ENCODE measurements at places on chromosomes 7 and 10. TPM values are rescaled to one million over a fixed set of nuclear protein-coding genes. Genes with fewer than 3 reads are reported as not detected.

- DNase-seq = no peak
These were observed 319.0 kb downstream of the HPSE2 start for GRCh38 chr10:98916526-98917125.

- no peak for DNase-seq
These were observed 303.1 kb downstream of the ADARB2 start for GRCh38 chr10:1434202-1434601.

- no peak for DNase-seq
These were observed 315.3 kb downstream of the HPSE2 start for GRCh38 chr10:98920360-98920759.

DNA sequence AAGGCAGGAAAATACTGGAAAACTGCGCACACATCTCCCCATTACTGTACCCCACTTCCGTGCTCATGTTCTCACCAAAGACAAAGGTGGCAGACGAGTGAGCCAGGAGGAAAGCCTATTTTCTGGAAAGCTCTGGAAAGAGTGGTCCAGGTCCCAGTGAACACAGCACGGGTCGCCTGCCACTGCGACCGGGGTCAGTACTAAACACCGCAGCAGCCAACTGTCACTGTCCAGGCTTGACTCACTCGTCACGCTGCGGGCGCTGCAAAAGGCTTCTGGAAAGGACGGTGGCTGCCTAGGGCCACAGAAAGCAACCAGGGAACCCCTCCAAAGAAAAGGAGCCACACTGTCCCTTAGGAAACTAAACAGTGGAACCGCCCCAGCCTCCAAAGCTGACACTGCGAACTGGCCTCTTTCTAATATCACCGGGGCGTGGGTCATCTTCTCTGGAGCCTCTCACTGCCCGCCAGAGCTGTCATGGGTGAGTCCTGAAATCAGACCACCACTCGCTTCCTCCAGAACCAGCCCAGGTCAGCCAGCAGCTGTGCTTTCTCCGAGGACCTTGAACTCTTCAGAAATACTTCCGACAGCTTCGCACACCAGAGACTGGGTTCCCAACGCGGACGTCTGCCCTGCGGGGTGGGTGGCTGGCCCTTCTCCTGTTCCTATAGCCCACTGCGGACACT lies 4.0 kb downstream of the RADIL start:
- DNase-seq = no peak

DNA sequence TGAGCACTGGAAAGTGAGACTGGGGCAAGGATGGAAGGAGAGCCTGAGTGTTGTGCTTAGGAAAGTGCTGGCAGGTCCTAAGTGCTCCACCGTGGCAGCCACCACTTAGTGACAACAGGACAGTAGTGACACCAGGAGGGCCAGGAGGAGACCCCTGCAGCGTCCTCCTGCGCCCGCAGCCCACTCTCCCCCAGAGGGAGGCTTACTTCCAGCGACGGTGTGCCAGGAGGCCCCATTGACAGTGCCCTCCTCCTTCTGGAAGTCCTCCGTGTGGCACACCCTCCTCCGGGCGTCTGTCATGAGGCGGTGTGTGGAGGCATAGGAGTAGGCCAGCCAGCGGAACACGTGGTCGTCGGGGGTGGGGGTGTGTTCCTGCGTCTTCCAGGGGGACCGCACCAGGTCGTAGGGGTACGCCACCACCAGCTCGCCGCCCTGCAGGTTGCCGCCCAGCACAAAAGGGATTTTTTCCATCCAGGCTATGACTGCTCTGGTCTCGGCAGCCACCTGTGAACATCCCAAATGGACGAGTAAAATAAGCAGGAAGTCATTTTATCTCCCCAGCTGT lies 95.6 kb downstream of the GPR26 start:
- DNase-seq = no peak

DNA sequence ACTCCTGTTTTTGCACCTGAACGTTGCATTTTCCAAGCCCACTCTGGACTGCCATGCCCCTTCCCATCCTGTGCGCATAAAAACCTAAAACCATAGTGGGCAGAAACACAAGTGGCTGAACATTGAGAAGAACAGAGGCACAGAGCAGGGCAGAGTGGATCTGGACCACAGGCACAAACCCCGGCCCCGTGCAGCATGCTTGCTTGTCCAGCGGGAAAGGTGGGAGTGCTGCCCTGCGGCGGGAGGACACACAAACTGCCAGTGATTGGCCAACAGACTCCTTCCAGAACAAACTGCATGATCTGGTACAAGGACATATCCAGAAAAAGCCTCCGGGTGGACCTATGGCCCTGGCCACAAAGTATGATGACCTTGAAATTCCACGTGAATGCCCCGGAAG lies 42.5 kb upstream of the ADARB2 start:
- no peak for DNase-seq

GRCh38 chr10:121838931-121839330 lies 88.9 kb downstream of the ATE1 start:
- DNase-seq = no peak

GRCh38 chr7:1769286-1770200 lies 99.5 kb downstream of the ELFN1 start:
- no peak for DNase-seq

DNA sequence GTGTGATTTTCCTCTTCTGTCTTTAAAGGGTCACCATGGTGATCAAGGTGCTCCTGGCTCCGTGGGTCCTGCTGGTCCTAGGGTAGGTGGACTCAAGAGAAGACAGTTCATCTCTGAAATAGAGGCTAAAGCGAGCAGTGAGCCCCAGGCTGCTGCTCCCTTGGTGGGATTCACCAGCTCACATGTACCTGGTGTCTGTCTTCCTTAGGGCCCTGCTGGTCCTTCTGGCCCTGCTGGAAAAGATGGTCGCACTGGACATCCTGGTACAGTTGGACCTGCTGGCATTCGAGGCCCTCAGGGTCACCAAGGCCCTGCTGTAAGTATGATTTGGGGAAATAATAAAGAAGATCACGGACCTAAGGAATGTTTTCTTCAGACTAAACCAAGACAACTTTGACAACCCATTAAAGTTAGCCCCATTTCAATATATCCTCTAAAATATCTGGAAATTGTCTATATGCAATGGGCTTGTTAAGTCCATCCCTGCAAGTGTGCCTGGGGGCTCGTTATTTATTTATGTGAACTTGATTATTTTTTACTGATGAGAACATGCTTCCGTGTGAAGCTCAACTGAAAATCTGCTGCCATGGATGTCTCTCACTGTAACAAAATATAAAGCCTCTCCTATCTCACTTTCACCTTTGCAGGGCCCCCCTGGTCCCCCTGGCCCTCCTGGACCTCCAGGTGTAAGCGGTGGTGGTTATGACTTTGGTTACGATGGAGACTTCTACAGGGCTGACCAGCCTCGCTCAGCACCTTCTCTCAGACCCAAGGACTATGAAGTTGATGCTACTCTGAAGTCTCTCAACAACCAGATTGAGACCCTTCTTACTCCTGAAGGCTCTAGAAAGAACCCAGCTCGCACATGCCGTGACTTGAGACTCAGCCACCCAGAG lies 32.5 kb downstream of the COL1A2 start:
- DNase-seq = no peak

- DNase-seq = peak; percentile 79
These were observed 17.8 kb downstream of the ESYT2 start for GRCh38 chr7:158811461-158811860.

GRCh38 chr7:50426280-50427045 lies 23.7 kb downstream of the FIGNL1 start:
- DNase-seq = no peak

DNA sequence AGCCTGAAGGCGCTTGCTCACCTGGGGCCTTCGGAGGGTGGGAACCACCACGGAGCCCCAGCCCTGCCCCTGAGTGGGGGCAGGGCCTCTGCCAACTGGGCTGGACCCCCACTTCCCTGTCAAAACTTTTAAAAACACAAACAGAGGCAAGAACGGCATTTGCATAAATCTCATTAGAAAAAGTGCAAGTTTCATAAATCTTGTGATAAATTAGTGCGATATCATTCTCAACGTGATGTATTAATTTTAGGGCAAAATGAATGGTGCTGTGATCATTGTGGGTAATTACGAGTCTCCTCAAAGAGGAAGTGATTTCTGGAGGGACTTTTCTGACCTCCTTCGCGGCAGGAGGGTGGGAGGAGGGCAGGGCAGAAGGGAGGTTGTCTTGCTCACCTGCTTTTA lies 98.3 kb downstream of the CDH23 start:
- DNase-seq = no peak

DNA sequence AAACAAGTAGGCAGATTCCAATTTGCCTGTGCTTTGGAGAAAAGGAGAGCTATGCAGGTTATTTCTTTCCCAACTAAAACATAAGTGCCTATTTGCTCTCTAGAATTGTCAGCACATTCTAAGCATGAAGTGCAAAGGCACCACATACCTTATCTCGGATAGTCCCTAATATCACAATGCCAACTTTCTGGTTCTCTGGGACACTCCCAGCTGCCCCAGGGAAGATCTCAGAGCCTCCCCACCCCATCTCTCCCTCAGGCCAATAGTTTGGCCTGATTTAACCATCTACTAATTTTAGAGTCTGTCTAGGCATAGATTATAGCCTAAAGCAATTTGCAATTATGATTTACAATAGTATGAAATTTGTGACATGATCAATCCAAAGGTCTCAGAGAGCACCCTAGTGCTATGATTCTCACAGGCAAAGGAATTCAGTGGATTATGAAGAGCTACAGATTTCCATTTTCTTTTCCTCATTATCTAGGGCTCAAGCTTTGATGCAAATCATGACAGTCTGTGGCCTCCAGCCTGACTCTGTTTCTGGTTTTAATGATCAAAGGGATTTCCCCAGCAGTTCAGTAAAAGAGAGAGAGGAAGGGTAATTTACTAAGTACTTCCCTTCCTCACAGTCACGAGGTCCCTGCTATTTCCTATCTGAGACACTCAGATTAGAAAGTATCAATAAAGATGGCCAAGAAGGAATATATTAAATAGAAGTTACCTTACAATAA lies 29.0 kb upstream of the IL6 start:
- DNase-seq = no peak

The TMEM139 gene
- 3.7 TPM for total RNA-seq

The HOXA5 gene
- total RNA-seq = not detected

The TAS2R3 gene
- total RNA-seq = 3.9 TPM

The KLHDC10 gene
- 28.9 TPM for total RNA-seq

The NEUROG3 gene
- not detected for total RNA-seq

The ADRB1 gene
- 1.8 TPM for total RNA-seq
